Activated CD8-positive, alpha-beta memory T cell treated with anti-CD3 and anti-CD28 coated beads for 1 hour (primary cell): ENCODE measurements at places on chromosomes 1 and 21.

GRCh38 chr1:211352985-211353515, 26.4 kb downstream of the TRAF5 start:
- DNase-seq: peak; percentile 32

- no peak for DNase-seq
Observed at GRCh38 chr1:82612986-82613385, 812.3 kb downstream of the ADGRL2 start.

DNA sequence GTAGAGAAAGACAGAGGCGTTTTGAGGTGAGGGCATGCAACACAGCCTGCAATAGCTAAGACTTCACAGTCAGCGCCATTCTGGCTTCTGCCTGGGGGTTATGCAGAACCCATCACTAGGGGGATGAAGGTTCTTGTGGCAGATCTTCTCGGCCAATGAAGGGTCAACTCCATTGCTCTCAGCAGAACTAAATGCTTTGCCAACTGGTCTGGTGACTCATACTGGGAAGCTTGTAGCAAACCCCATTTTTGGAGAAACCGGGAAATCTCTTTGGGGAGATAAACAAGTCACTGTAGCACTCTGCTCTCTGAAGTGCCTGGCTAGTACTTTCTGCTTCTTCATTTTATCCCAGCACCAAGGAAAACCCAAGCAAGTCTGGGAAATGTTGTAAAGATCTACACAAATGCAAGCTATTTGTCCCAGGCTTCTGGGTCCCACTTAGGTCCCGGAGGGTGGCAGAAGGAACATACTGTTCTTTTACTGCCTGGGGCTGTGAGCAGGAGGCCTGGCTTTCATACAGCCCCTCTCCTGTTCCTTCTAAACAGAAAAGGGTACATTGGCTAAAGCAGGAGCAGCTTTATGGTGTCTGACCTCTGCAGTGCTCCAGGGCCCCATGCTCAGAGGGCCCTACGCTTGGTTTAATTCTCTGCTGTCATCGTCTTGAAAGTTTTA, 28.8 kb downstream of the SHISA4 start:
- DNase-seq: no peak

- DNase-seq: no peak
Observed at GRCh38 chr1:51910221-51911000, 31.9 kb upstream of the NRDC start.

GRCh38 chr1:61842036-61842435, 99.8 kb downstream of the PATJ start:
- DNase-seq: no peak

DNA sequence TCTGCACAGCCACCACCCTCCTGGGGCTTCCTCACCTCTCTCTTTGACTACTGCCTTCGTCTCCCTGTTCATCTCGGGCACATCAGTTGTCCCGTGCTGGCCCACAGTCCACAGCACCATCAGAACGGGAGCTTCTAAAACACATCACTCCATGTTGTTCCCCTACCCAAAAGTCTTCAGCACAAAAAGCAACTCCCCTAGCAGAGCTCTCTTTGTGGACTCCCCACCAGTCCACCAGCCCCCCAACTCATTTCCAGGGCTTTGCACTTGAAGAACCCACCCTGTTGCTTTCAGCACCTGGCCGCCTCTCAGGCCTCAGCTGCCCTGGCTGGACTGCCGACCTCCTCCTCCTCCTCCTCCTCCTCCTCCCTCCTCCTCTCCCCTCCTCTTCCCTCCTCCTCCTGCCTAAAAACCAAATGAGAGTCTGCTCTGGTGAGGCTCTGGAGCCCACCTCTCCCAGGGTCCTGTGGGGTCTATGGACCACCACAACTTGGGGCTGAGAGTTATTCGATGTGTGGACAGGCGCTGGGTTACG, 251.2 kb upstream of the VAMP3 start:
- no peak for DNase-seq

DNA sequence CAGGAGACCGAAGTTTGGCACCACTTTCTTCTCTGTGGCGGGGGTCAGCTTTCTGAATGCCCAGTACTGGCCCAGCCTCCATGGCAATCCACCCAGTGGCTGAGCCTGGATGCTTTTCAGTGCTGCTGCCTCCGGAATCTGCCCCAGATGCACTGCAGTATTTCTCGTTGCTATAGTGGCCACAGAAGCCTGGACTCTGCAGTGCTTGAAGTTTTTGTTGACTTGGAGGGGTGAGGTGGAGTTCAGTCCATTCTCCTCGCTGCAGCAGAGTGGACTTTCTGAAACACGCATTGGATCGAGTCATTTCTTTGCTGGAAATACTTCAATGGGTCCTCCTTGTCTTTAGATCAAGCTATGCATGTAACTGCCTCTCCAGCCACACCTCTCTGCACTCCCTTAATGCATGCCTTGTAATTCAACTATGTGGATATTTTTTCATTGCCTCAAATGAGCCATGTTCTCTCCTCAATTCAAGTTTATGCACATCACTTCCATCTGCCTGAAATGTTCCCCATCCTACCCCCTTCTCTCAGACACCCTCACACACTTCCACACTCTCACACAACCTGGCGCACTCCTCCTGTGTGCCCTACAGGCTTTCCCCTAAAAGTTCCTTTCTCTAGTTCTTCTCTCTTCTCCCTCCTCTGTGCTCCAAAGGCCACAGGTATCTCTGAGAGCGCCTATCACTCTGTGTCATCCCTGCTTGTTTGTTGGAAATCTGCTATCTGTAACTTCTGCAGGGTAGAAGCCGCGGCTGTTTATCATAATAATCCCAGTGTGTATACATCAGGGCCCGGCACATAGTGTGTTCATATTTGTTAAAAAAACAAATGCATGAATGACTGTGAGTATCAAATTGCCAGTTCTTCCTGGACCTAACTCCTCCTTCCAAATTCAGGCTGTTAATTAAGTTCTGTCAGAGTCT, 16.5 kb downstream of the ADAM30 start:
- no peak for DNase-seq

GRCh38 chr1:191589536-191589935, 568.7 kb upstream of the RGS18 start:
- no peak for DNase-seq

DNA sequence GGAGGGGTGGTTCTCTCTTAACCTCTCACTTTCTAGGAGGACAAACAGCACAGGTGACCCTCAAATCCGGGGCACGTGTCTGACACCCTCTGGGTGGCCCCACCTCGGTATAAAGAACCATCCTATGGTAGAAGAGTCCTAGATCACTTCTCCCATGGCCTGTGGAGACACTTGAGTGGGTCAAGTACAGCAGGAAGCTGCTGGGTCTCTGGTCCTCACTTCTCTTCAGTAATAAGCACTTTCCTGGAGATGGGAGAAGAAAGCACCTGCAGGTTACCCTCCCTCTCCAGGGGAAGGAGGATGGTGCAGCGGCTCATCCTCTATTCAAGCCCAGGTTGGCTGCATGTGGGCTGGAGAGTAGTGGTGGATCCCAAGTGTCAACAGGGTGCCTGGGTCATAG, 17.0 kb downstream of the S100A7 start:
- no peak for DNase-seq

DNA sequence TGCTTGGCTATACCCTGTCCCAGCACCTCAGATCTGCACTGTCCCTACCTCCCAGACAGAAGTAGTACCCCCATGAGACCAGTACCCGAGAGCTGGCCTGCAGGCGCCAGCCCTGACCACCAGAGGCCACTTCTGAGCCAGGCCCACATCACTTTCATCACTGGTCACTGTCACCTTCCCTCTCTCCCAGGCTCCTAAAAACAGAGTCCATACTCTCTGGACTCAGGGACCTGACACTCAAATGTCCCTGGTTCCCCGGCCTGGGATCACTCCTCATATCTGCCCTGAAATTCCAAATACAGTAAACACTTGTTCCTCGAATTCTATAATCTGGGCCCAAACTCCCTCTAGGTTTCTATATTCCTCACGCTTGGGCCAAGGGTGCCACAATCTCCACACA, 18.7 kb downstream of the TMEM53 start:
- DNase-seq: no peak

DNA sequence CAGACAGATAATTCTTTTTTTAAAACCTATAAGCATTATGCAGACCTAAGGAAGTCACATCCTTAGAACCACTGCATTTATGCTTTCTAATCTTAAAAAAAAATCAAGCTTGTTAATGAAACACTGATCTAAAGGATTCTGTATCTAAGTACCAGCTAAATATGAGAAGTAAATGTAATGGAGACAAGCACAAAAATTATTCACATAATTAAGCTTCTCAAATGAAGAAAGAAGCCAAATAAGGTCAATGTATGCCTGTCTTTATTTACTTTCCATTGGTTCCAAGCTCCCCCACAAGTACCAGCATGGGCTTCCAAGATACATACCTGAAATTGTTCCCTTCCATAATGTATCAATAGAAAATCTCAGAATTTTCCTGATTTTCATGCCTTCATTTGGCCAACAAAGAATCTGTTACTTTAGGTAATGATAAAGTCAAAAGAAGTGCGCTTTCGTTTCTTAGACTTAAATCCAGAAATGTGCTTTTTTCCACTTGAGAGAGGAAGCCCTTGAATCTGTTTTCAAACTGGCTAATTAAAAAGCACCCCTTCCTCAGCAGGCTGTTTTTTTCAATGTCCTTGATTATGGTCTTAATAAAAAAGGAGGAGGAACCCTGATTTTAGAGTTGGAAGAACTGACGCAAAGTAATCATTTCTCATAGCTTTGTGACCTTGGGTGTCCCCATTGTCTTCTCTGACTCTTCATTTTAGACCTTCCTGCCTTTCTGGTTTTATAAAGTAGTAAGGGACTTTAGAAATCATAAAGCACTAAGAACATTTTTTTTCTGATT, 3.8 kb downstream of the RGS2 start:
- DNase-seq: no peak

- no peak for DNase-seq
Observed at GRCh38 chr1:2970311-2971071, 50.8 kb upstream of the ACTRT2 start.

DNA sequence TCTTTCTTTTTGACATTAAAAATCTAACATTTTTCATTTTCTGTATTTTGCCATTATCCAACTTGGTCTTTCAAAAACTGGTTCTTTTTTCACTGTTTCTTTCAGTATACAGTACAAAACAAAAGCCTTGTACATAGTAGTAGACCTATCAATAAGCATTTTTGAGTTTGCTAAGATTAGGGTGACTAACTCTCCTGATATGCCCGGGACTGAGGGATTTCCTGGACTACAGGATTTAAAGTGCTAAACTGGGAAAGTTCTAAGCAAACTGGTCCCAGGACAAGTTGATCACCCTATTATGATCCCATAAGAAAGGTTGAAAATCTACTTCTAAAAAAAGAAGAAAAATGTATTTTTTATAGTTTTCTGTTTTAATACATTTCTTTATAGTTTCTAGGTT, 120.9 kb downstream of the USP25 start:
- no peak for DNase-seq

DNA sequence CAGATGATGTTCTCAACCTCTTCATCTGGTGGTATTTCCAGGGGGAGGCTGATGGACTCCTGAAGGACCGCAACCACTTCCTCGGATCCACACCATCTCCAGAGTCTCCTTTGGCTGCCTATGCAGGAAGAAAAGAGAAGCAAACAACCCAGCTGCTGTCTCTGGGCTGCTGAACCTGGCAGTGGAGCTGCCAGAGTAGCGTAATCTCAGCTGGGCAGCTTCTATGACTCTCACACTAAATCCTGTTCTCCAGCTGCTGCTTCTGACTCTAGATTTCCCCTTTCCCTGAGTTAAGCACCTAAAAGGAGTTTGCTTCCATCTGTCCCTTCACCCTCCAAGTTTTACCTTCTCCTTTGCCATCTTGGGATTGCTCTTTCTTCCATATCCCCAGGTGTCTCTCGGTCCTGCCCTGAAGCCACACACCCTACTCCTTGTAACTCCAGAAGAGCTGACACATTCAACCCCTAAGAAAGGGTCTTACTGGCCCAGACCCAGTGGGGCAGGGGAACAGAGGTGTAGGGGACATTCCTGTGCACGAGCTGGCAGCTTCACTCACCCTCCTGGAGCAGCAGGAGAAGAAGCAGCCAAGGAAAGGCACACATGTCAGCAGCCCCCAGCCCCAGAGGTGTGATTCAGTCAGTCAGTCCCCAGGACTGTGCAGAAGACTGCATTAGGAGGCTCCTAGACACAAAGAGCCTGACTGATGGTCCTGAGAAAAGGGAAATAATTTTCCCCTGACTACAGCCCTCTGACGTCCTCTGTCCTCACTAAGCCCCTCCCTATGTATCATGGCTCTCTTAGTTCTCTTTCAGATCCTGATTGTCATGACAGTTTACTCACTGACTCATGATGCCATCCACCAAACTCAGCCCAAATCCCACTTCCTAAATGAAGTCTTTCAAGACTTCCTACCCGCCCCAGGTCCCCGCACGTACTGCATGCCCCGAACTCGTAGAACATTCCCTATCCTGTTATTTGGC, at the start of gene SLAMF9:
SLAMF9 (minus strand) TSS at position 702 of the 980 bp plus-strand sequence; CDS start at position 602, 100 bp downstream.
- no peak for DNase-seq

DNA sequence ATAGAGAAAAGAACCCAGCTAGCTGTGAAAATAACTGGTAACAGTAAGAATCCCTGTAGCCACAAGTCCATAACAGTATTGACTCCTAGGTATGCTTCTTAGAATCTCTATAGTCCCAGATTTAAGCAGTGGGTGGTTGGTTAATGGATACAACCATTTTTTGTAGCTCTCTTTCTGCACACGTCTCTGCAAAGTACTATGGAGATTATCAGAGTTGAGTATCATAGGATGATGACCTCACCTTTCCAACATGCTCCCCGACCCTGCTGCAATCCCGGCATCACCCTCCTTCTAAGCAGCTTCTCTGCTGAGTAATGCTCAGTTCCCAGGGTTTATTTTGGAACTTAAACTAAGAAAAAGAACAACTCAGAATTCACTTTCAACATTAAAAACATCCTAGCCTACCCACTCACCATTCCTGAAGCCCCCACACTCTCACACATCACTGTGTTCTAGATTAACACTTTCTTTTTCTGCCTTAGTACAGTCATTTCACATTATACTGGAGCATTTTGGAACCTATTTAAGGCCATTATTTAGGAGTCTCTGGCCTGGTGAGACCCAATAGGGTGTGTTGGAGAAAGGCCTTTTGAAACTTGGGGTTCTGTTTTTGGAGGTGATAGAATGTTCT, 2.7 kb downstream of the MLLT11 start:
- no peak for DNase-seq

- no peak for DNase-seq
Observed at GRCh38 chr1:201755200-201755599, 73.8 kb upstream of the IPO9 start.

- no peak for DNase-seq
Observed at GRCh38 chr21:17159697-17160096, 353.1 kb upstream of the CXADR start.

GRCh38 chr1:25619101-25619890, 2.7 kb downstream of the MAN1C1 start:
- no peak for DNase-seq
